ENCODE measurements at places on chromosomes 7 and 10. TPM values are rescaled to one million over a fixed set of nuclear protein-coding genes. Genes with fewer than 3 reads are reported as not detected.

- no peak for DNase-seq
Observed at GRCh38 chr7:32047075-32047474, 23.1 kb downstream of the PDE1C start.

DNA sequence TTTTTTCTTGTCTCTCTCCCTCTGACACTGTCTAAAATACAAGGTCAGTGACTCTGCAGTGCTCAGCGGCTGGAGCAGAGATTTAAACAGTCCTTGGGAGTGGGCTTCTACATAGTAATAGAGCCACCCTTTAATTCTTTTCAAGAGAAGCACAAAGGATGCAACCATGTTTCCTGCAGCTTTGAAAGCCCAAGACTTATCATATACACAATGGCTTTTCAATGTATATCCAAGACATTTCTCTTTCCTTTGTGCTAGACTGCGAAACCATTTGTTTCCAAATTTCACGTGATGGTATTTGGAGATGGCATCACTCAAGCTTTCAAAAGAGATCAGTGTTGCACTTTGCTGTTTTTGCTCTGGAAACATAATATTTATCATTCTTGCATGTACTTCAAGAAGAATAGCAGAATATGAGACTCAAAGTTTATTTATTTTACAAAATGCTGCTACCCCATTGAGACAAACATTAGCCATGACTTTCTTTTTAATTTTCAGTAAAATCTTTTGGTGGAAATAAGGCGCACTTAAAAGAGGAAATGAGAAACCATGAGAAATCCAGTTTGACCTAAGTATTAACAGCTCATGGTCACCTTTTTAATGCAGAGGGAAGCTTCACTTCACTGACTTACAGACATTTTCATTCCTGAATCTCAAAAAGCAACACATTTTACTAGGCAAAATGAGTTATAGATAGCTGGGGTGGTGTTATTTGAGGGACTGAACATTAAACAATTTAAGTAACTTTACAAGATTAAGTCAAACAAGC lies 76.6 kb downstream of the SEMA3C start:
- DNase-seq, result no peak

GRCh38 chr10:122176232-122177213 lies 94.6 kb upstream of the BTBD16 start:
- DNase-seq, result no peak

DNA sequence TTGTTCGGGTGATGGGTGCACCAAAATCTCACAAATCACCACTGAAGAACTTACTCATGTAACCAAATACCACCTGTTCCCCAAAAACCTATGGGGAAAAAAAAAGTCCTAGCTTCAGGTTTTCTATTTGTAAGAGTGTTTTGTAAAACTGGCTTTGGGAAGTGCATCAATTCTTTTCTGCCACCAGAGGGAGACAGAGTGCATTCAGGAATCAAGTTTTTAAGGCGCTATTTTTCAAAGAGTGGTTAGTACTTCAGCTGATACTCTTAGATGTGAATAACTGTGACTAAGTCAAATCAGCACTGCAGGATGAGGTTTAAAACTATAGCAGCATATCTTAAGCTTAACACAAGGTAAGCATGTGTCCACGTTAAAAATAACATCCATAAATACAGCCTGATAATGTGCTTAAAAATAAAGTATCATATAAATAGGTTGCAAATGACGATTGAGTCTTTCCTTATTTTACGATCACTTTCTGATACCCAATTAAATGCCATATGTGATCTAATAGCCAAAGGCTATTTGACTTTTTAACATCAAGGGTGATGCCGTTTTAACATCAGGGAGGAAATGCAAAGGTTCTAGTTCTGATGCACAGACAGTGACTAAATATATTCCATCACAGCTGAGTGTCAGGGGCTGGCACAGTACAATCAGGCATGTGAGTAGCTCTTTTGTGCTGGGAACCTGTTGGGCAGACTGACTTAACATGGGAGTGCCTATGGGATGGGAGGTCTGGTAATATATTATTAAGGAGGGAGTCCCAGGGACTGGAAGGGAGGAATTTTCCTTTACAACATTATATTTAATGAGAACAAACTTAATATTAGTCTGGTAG lies 10.6 kb upstream of the LYZL2 start:
- DNase-seq, result peak; percentile 19

DNA sequence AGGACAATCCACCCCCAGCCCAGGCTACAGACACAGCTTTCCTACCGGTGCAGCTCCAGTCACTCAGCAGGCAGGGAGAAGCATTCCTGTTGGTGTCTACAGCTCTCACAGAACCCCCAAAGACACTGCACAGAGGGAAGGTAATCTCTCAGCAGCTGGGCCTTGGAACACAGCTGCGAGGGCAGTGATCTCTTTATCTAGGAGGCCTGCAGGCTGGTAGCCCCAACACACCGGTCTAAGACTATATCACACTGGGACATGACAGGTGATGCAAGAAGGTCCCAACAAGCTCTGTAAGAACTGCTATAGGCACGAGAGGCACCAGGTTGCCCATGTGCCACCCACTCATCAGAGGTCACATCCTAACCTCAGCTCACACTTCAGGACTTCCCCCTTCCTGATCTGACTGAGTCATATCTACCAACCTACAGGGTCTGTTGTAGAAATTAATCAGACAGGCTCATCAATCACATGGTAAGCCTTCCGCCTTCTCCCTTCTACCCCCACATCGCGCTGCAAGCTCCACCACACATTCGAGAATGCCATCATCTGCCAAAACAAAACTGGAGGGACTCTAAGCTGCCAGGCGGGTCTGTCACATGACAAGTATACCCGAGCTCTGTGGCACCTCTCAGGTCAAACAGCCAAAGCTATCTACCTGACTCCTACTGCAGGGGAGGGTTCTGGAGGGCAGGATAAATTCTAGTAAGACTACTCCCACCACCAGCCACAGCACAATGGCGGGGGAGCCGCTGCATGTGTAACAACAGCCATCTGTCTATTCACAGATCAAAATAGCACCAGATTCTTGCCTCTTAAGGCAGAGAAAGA lies 26.1 kb downstream of the FAM53B start:
- no peak for DNase-seq

DNA sequence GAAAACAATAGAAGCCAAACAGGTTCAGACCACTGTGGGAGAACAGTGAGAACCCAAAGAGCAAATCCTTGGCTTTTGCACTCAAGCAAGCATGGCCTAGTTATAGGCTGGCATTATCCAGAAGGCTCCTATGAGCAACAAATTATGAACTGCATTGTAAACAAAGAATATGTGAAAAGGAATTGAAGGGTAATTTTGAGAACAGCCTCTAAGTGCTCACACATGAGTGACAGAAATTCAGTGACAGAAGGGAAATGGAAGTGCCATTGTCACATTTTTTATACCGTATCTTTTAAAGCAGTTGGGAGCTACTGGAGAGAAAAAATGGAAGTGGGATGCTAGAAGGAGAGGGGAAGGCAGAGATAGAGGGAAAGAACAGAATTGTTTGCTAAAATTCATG lies 114.2 kb downstream of the MACC1 start:
- no peak for DNase-seq

DNA sequence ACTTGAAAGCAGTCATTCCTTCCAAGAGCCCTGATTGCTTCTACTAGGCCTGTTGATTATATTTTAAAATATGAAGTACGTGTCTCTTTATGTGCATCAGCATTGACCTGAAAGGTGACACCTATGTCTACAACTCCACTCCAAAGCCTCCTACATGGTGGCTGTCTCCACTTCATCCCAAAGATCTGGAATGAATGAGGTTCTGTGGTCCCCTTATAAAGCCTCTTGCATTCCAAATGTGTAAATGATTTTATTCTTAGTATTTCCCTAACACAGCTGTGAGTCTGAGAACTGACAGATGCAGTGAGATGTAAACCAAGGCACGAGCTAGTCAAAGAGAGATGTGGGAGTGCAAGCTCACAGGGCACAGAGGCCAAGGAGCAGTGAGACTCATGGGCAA lies 176.0 kb upstream of the SVIL start:
- DNase-seq, result no peak

DNA sequence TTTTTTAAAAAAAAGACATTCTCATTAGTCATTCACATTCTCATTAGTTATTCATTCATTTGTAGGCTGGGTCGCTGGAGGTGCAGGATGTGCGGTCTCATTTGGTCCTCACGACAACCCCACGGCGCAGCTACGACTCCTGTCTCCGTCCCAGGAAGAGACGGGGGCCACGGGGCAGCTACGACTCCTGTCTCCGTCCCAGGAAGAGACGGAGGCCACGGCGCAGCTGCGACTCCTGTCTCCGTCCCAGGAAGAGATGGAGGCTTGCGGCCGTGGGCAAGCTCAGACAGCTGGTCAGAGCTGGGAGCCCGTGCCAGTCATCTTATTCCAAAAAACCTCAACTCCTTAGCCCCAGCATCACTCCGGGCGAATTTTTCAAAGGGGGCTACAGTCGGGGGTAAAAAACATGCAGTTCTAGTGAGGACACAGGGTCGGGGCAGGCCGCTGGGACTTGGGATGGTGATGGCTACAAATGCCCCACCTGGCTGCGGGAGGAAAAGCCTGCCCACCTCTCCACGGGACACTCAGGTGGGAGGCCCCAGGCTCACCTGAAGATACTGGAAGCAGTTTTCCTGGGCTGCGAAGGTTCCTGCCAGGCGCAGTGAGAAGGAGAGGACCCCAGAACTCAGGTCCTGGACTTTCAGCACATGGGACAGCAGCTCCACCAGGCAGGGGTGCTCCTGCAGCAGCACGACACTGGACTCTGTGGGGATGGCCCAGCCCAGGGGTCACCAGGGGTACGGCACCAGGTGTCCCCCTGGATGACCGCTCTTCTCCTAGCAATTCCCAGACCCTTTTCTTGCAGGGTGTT lies 8.3 kb downstream of the BRAT1 start:
- no peak for DNase-seq

DNA sequence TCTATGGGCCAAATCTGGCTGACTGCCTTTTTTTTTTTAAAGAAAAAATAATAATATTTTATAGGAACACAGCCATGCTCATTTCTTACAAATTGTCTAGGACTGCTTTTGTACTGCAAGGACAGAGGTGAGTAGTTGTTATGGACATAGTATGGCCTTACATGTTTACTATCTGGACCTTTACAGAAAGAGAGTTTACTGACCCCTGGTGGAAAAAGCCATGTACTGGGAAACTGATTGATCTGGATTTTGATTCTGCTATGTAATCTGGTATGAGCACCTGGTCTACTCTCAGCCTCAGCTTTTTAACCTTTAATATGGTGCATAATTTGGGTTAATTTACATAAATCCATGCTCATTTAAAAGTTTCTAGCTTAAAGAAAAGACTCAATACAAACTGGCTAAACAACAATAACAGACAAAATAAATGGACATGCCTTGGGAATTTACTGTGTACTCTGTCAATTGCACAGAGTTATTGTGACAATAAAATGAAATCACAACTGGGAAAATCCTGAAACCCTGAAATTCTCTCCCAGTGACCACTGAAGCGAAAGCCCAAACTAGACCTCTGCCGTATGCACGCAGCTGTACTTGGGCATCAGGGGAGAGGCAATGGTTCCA lies 260.7 kb downstream of the BMPER start:
- no peak for DNase-seq

- DNase-seq, result no peak
Observed at GRCh38 chr7:98630770-98631169, 13.7 kb downstream of the NPTX2 start.

DNA sequence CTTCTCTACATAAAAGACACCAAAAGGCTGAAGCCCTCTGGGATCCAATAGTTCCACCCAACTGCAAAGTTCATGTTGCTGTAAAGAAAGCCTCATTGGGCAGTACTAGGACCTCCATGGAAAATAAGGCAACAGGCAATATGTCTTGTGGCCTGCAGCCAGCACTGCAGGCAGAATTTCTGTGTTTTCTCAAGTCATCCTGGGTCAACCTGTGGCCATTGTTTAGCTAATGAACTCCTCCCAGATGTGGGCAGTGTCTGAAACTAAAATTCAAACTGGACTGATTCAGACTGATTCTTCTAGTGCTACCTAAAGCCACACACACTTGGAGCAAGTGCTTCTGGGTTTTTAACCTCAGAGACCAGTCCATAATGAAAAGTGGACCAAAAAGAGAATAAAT lies 141.5 kb downstream of the PPP1R17 start:
- no peak for DNase-seq

DNA sequence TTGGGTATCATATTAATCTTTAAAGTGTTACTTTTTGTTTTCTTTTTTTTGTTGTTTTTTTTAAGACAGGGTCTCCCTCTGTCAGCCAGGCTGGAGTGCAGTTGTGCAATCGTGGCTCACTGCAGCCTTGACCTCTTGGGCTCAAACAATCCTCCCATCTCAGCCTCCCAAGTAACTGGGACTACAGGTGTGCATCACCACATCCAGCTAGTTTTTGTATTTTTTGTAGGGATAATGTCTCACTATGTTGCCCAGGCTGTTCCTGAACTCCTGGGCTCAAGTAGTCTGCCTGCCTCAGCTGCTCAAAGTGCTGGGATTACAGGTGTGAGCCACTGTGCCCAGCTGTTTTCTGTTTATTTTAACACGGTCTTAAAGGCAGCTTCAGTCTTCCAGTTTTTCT lies 23.3 kb downstream of the KMT2E start:
- no peak for DNase-seq

GRCh38 chr10:43212043-43212721 lies 54.7 kb downstream of the RASGEF1A start:
- DNase-seq, result no peak

- DNase-seq, result no peak
Observed at GRCh38 chr10:116469437-116469836, 41.8 kb downstream of the PNLIPRP3 start.

PPP2R2D gene
- polyA plus RNA-seq, result 79.5 TPM

SPDYE5 gene
- 0.07 TPM for polyA plus RNA-seq

HOXA11 gene
- polyA plus RNA-seq, result 0.40 TPM

ZNF727 gene
- 0.10 TPM for polyA plus RNA-seq

WASHC2A gene
- 46.0 TPM for polyA plus RNA-seq

STYXL1 gene
- polyA plus RNA-seq, result 64.2 TPM

NME8 gene
- polyA plus RNA-seq, result 0.64 TPM

TMEM176B gene
- polyA plus RNA-seq, result 33.6 TPM

HOXA7 gene
- 9.7 TPM for polyA plus RNA-seq

STK31 gene
- not detected for polyA plus RNA-seq

Measured in adrenal gland (tissue), 19 donors.